ENCODE measurements at places on chromosomes 3 and 15.

GRCh38 chr3:185715091-185715490 is 109.8 kb downstream of the IGF2BP2 start:
- no peaks in the 10 kb centered on the region for H3K4me1 ChIP-seq
- H3K36me3 ChIP-seq: no peaks in the 10 kb centered on the region

DNA sequence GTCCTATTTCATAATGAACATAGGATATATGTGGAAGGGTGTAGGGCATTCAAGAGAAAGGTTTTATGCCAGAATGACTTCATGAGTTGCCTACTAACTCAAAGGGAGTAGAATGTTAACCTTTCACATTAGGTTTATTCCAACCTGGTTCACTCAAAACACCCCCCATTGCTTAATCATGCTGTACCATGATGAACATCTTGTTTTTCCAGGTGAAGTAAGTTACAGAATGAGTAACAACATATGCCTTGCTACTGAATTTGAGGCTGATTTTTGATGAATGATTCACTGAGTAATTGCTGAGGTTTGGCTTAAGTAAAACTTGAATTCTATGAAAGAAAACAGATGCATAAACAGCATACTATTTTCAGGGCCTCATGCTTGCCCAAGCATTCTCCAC is 5.9 kb upstream of the CLDN16 start:
- H3K4me1 ChIP-seq: no peaks in the 10 kb centered on the region
- no peaks in the 10 kb centered on the region for H3K36me3 ChIP-seq
- no peak overlapping the region for H3K27ac ChIP-seq
- H3K27me3 ChIP-seq: peaks cover 2% of the 10 kb centered on the region
- no peak overlapping the region for H3K4me3 ChIP-seq
- DNase-seq: no peak

DNA sequence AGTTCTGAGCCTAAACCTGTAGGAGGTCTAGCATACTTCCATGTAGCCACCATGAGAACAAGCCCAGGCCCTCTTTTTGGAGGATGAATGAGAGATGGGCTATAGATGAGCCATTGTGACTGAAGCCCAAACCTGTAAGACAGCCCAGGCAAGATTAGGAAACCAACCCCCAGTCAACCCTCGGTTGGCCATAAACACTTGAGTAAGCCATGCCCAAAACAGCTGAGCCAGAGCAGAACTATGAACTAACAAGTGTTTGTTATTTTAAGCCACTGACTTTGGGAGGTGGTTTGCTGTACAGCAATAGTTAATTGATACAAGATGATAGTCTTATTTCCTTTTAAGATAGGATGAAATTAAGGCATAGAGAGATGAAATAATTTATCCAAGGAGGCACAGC is 12.4 kb upstream of the CPNE4 start:
- no peak overlapping the region for H3K4me3 ChIP-seq
- no peak overlapping the region for H3K27ac ChIP-seq
- H3K36me3 ChIP-seq: no peaks in the 10 kb centered on the region
- no peaks in the 10 kb centered on the region for H3K4me1 ChIP-seq

DNA sequence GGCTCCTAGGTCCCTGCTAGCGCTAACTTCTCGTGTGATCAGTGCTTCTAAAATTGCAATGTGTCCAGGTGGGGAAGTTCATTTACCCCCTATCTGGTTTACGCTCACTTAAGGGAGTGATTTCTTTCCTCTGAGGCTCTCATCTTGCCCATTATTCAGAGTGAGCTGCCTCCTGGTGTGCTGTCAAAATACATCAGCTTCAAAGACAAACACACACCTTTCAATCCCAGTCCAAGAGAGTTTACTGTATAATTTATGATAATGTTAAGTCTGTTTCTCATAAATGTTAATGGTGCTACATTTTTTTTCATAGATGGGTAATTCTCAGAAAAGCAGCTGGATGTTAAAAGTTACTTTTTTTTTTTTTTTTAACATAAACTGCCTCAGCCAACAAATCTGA is 112.3 kb downstream of the RORA start:
- H3K36me3 ChIP-seq: no peaks in the 10 kb centered on the region
- no peaks in the 10 kb centered on the region for H3K4me1 ChIP-seq
- peaks cover 22% of the 10 kb centered on the region for H3K27me3 ChIP-seq
- no peak overlapping the region for H3K4me3 ChIP-seq

DNA sequence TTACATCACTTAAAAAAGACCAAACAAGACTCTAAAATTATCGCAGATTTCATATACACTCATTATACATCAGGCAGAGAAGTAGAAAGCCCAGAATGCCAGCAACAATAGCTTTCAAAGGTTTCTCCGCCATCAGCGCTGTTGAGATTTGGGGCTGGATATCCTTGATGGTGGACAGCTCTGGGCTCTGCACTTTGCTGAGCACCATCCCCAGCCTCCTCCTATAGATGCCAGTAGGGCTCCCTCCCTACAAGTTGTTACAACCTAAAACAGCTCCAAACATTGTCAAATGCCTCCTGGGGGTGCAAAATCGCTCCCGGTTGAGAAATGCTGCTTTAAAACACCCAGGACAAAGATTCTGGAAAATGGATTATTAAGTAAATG is 73.5 kb downstream of the ATP10A start:
- no peak for DNase-seq
- no peak overlapping the region for H3K27ac ChIP-seq
- H3K27me3 ChIP-seq: no peaks in the 10 kb centered on the region

DNA sequence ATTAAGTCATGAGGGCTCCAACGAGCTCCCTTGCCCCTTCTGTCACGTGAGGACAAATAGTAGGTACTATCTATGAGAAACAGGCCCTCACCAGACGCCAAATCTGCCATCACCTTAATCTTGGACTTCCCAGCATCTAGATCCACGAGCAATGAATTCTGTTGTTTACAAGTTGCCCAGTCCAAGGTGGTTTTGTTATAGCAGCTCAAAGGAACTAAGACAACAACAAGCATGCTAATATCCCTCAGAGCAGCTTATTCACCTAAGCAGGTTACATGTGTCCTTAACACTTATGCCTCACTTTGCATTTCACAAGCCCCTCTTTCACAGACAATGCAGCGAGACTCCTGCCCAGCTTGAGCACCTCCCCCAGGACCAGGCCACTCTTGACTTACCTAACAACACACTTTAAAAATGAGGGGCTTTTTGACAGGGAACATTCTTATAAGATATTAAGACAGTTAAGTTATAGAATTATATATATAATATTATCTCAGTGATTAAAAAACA is 219.5 kb downstream of the PLCH1 start:
- H3K27ac ChIP-seq: no peak overlapping the region
- H3K36me3 ChIP-seq: no peaks in the 10 kb centered on the region
- no peak for DNase-seq
- H3K4me1 ChIP-seq: no peaks in the 10 kb centered on the region

GRCh38 chr3:4546346-4547178 is 53.4 kb downstream of the ITPR1 start:
- no peaks in the 10 kb centered on the region for H3K27me3 ChIP-seq
- peaks cover 2% of the 10 kb centered on the region for H3K4me1 ChIP-seq
- peaks cover 9% of the 10 kb centered on the region for H3K36me3 ChIP-seq
- no peak for DNase-seq

DNA sequence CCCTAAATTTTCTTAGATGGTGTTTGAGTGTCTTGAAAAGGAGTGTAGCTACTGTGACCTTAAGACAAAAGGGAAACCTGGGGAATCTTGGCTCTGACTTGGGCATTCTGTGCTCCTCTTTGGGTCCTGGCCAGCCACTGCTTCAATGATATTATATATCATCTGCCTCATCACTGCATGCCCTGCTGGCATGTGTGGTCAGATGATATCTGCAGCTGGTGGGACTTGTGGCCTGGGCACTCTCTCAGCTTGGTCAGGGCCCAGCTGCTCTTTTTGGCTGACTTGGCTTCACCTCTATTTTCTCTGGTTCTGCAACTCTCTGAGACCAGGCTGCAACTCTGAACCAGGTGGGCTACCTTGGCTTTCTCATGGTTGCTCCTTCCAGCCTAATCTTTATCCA is 446.1 kb upstream of the RARB start:
- no peak overlapping the region for H3K27ac ChIP-seq
- no peaks in the 10 kb centered on the region for H3K4me1 ChIP-seq
- no peaks in the 10 kb centered on the region for H3K36me3 ChIP-seq
- DNase-seq: no peak
